ENCODE measurements at places on chromosomes 13 and 19.

DNA sequence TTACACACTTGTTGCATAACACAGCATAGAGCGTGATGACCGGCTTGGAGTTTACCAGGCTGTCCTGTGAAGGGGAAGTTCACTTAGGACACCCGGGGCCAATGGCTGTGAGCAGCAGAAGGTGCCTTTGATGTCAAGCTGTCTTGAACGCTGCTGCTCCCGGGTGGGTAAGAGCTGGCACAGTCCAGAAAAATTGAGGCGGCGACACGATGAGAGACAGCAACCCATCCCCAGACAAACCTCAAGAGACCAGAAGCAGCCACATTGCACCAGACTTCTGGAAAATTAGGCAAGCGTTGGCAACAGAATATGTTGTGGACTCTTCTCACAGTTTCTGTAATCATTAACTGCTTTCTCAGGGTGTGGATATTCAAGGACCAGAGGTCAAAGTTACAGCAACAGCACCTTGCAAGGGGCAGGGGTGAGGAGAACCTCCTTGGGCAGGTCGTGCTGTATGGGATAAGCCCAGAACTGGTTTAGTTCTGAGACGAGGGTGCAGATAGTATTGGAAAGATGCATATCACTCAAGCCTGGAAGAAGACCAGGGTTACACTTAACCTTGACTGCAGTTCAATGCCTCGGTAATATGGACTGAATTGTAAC lies 10.1 kb downstream of the NFILZ start:
- DNase-seq, result no peak

DNA sequence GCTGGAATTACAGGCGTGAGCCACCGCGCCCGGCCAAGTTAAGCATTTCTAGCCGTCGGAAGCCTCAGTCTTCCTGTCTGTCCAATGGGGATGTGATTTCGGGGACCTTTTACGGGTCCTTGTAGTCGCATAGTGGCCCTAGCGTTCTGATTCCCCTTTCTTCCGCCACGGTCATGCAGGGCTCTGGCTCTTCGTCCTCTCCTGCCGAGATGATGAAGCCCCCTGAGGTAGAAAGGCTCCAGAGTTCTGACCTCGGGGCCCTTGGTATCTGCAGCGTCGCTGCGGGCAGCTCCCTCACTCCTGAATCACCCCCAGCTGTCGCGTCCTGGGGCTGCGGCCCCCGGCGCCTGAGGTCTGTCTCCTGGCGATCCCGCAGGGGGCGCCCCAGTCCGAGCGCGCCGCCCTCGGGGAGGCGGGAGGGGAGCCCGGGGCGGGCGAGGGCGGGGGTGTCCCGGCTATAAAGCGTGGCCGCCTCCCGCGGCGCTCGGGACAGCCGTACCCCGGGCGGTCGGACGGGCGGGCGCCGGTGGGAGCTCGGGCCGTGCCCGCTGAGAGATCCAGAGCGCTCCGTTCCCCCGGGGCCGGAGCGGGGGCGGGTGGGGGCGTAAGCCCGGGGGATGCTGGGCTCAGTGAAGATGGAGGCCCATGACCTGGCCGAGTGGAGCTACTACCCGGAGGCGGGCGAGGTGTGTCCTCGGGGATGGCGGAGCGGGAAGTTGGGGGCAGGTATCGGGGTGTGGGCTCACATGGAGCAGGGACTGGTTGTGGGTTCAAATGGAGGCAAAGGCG lies at the start of gene FOXA3:
Gene FOXA3 (plus strand): TSS at position 487 of the 789 bp plus-strand sequence. CDS start 131 bp downstream, at position 618.
- peak; percentile 71 for DNase-seq

GRCh38 chr13:23159205-23159759 lies 21.5 kb upstream of the SGCG start:
- DNase-seq, result peak; percentile 74

GRCh38 chr13:100302391-100302790 lies 213.5 kb downstream of the PCCA start:
- no peak for DNase-seq
